ENCODE measurements at places on chromosomes 12 and 14.

GRCh38 chr12:55036326-55037115 lies 16.7 kb downstream of the NEUROD4 start:
- no peak for DNase-seq

GRCh38 chr14:62718629-62719028 lies 326.6 kb downstream of the KCNH5 start:
- DNase-seq, result no peak

DNA sequence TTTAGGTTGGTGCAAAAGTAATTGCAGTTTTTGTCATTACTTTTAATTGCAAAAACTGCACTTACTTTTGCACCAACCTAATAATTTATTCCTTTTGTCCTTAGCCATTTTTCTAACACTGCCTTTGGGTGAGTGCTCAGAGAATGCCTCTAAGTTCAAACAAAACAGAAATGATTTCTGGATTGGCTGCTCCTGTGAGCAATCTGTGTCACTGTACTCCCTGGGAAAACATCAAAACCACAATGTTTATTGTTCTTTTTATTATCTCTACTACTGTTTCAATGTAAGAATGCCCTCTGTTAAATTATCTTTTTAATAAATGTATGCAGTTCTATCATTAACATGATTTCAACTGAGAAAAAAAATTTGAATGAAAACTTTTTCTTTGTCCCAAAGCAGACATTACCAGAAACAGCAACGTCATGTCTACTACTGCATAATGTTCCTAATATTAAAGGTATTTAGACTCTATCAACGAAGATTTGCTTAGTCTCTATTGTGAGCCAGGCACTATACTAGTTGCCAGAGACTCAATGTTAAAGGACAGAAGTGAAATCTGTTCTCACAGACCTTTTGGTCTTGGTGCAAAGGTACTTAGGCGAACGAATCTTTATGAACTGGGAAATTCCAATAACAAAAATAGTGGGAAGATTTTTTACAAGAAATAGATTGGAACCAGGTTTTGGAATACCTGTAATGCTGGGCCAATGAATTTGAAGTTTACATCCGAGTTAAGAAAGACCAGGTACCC lies 6.2 kb downstream of the SLC41A2 start:
- DNase-seq, result no peak

GRCh38 chr12:105600911-105601545 lies 270.5 kb downstream of the C12orf75 start:
- DNase-seq, result no peak

DNA sequence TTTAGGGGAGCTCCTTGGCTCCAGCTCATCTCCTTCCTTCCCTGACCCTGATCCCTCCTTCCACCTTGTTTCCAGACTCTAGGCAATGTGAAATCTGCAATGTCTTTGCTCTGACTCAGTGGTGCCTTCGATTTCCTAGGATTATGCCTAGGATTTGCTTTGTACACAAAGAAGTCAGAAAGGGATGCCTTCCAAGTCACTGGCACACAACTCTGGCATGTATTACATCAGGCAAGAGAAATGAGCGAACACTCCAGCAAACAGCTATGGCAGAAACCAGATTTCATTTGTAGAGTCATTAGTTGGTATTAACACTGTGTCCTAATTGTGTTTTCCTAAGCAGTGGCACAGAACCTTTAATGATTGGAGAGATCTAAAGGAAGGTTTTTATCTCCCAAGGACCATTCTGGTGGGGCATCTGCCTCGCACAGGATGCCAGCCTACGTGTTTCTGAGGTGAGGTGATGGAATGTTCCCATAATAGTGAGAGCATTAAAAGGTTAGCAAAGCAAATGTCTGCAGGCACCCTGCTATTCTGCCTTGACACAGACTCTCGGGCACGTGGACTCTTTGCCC lies 84.9 kb downstream of the WSCD2 start:
- DNase-seq, result no peak
